ENCODE measurements at places on chromosomes 1 and 21.

- no peak for DNase-seq
Measured at GRCh38 chr1:50471967-50472366, 48.7 kb upstream of the DMRTA2 start.

DNA sequence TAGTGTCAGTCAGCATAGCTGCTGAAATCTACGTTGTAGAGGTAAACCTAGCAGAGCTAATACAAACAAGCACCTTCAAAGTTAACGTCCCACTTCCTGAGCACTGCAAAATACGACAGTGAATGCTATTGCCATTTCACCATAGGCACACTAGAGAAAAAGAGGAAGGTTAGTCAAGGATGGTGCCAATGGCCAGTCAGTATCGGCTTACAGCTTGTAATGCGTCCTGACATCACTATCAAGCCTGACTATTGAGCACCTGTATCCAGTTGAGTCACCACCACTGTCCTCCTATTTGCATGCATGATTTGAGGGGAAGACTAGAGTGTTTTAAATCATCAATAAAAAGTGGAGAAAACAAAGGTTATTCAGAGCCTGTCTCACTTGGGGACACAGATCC is 34.4 kb downstream of the NUCKS1 start:
- DNase-seq = no peak

GRCh38 chr1:226872437-226872836 is 2.0 kb downstream of the PSEN2 start:
- DNase-seq = no peak

- no peak for DNase-seq
Measured at GRCh38 chr1:26478159-26478558, 5.9 kb downstream of the HMGN2 start.

DNA sequence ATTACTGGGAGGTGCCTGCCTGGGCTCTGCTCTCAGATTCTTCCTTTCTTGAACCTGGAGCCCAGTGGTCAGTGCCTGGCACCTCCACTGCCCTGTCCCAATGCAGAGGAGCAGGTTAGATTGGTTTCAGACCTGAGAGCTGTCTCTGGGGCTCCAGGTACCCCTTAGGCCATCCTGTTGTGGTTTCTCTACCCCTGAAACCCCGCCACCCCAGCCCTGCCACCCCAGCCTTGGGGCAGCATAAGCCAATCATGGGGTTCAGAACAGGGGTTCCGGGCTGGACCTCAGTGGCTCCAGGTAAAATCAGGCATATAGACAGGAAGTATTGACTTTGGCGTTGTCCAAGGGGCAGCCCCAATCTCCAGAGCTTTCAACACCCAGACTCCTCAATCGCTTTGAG is 3.2 kb upstream of the SLC6A9 start:
- no peak for DNase-seq

Data from activated naive CD4-positive, alpha-beta T cell treated with anti-CD3 and anti-CD28 coated beads, Interleukin-2, amount 50 U/mL, for 16 hours (primary cell).